ENCODE measurements at places on chromosomes 4 and X. TPM values are rescaled to one million over a fixed set of nuclear protein-coding genes. Genes with fewer than 3 reads are reported as not detected.

- no peak for DNase-seq
Measured at GRCh38 chrX:85499400-85499799, 119.9 kb upstream of the POF1B start.

DNA sequence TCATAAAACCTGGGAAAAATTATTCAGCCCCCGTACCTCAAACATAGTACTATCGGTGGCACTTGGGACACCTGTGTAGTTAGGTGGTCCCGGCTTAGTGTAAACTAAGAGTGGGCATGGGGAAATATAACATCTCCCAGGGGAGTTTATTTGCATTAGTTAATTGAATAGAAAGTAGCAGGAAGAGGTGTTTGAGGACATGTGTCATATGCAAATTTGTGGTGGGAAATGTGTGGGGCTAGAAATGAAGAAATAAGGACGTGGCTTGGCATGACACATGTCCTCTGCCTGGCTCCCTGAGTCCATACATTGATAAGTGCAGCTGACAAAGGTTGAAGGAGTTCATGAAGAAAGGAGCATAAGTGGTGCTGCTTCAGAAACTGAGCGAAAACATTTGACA, 483.6 kb downstream of the SH2D1A start:
- no peak for DNase-seq

DNA sequence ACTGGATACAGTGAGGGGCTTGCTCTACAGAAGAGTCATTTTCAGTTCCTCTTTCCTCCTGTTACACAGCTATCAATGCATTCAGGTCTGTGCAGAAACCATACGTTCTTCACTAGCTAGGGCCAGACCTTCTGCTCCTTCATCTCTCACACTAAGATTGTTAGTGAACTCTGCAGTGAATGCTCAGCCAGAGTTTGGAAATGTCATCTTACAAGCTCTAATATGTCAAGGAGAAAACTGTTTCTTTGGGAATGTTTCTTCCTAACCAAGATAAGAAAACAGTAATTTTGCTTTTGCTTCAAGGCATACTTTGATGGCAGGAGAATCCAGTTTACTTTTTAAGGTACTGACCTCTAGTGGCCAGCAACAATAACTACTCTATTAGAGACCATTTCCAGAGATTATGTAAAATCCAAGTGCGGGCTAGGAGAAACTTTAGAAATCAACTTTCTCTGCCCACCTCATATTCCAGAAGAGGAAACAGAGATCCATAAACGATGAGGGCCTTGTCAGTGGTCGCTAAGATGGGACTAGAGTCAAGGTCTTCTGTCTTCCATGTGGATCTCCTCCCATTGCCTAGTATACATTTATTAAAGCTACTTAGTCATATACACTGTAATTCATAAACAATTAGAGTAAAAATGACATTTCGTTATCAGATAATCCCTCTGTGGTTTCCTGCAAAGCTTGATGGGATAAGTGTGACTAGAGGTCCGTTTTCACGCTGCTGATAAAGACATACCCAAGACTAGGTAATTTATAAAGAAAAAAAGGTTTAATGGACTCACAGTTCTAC, 12.1 kb upstream of the CC2D2A start:
- peak; percentile 57 for DNase-seq

GRCh38 chr4:1045595-1046201, 34.3 kb downstream of the FGFRL1 start:
- DNase-seq: no peak

GRCh38 chrX:35461164-35461563, 337.0 kb upstream of the MAGEB16 start:
- DNase-seq: no peak

GRCh38 chr4:151894246-151894645, 133.4 kb upstream of the GATB start:
- DNase-seq: no peak

DNA sequence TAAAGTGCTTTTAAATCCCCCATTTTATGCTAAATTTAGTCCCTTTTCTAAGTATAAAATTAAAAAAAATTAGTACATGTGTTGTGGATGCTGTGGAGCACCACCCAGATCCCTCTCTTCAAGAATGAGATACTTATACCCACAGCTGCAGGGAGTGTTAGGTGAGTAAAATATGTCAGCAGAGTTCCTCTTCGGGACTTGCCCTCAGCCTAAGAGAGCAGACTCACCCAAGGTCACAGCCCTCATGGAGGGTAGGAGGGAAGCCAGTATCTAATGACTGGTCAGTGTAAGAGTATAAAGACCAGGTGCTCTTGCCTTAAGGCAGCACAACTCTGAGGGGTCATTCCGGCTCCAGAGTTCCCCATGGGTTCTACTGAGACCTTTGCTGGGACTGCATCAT, 88.5 kb downstream of the REELD1 start:
- DNase-seq: no peak

DNA sequence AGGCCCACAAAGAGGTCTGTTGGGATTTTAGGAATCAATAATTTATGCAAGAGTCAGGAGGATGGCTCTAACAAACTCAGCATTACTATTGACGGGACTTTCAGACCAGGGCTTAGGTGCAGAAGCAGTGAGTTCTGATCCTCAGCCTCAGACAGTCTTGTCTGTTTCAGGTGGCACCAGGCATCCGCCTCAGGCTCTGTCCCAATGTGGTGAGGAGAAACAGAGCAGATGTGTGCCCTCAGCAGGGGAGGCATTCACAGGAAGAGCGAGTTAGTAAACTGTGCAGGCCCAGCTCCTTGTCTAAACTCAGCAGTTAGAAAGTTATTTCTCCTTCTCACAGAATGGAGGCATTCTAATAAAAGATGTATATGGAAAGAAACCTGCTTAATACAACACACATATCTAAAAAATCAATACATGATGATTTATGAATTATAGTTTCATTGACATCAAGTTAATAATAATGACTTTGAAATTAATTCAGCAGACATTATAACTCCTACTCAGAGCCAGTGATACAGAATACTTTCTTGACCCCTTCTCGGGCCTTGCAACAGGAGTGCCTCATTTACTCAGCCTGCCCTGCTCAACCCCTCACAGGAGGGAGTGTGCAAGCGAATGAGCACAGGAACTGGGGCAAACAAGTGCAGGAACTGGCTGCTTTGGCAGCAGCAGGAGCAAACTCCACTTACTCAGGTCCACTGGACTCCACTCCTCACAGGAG, 202.8 kb upstream of the SMIM31 start:
- DNase-seq: no peak

DNA sequence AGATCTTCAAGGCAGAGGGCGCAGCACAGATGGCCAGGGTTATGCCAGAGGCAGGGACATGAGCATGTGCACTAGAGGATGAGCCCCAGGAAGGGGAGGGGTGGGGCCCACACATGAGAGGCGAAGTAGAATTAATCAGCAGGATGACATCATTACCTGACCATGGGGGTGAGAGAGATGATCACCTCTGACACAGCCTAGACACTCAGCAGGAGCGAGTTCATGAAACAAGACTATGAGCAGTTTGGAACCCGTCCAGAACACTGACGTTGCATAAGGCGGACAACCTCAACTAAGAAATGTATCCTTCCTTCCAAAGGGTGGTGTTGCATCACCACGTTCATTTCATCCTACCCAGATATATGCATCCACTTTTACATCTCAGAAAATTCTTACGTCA, 446.7 kb upstream of the TENM3 start:
- DNase-seq: no peak

DNA sequence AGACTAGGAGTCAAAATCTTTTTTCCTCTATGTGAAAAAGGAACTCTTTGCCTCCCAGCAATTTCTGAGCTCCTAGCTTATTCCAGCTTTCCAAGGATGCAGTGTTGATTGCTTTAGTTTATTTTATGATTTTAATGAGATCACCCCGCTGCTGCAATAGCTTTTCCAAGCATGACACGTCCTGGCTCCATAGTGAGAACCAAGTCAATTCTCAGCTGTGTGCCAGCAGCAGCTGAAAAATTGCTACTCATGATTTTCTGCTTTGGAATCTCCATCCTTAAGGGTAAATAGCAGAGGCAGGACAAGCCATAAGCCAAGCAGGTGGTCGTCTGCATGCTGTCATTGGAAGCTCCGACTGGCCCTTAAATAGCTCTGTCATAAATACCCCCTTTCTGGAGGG, 64.5 kb downstream of the FTHL17 start:
- no peak for DNase-seq

- no peak for DNase-seq
Measured at GRCh38 chr4:147418226-147418625, 62.7 kb upstream of the EDNRA start.

- DNase-seq: no peak
Measured at GRCh38 chr4:109959195-109959594, 46.5 kb downstream of the EGF start.

DNA sequence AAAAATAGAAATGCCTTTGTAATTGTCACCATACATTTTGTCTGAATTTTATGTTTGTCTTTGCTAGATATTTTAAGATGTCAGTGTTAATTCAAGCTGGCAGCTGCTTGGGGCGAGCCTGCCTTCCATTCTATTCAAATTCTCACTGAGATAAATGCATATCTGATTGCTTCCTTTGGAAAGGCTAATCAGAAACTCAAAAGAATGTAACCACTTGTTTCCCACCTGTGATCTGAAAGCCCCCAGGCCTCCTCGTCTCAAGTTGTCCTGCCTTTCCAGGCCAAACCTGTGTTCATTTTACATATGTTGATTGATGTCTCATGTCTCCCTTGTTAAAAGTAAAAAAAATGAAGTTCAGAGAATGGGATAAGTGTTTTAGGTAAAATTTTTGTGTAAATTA, 318.7 kb upstream of the TECRL start:
- DNase-seq: no peak

GRCh38 chr4:75916091-75916661, 13.9 kb upstream of the PPEF2 start:
- peak; percentile 26 for DNase-seq

GRCh38 chrX:148872881-148873280, 372.5 kb downstream of the AFF2 start:
- no peak for DNase-seq

GRCh38 chrX:12329476-12329875, 191.2 kb downstream of the FRMPD4 start:
- no peak for DNase-seq

GRCh38 chrX:153830640-153831428, 490 bp upstream of the PDZD4 start:
- no peak for DNase-seq

DNA sequence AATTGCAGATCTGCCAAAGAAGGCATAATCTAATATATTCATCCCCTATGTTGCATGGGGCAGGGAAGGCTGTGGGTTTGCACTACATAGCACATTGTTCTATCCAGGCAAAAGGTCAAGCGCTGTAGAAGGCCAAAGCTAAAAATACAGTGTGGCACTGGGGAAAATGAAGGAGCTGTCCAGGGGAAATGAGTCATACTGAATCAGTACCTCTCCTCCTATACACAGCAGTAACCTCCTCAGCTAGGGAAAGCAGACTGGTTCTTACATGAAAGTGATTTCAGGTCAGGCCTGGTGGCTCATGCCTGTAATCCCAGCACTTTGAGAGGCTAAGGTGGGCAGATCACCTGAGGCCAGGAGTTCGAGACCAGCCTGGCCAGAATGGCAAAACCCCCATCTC, 31.0 kb upstream of the SLC25A4 start:
- peak; percentile 29 for DNase-seq

DNA sequence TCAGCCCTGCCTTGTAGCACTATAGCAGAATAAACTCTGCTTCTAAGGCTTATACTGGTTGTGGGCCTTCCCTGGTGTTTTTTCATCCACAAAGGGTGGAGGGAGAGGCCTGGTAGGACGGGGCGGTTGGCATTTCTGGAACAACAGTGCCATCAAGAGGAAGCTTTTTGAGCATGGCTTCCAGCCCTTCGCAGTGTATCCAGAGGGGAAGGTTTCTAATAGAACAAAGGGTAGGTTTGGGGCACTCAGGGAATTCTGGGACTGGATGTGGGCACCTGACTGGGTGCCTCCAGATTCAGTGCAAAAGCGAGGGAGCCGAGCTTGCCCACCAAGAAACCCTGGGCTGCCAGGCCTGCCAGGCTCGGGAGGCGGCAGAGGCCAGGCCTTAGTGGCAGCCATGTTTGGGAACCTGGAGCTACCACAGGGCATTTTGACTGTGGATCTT, 229.6 kb upstream of the AGTR2 start:
- DNase-seq: peak; percentile 17

- no peak for DNase-seq
Measured at GRCh38 chr4:13347517-13348125, 136.5 kb downstream of the RAB28 start.

GRCh38 chrX:1610166-1610565, 4.7 kb upstream of the ASMT start:
- DNase-seq: no peak

GRCh38 chr4:83962492-83962891, 426.6 kb downstream of the GPAT3 start:
- no peak for DNase-seq

DNA sequence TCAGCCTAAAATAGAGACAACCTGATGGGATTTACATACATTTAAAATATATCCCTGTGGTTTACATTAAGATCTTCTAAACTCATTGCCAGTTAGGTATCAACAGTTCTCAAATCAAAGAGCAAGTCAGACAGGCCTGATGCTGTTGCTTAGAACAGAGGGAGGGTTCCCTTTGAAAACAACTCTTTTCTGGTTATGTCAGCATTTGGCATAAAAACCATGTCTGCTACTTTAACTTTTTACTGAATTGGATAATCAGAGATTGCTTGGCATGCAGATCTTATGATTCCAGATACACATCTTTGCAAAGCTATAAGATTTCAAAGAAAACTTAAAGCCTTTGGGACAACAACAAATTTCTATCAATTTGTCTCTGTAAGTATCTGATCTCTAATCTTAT, 140.8 kb downstream of the CPE start:
- peak; percentile 39 for DNase-seq

Gene GAGE13
- polyA plus RNA-seq: not detected

Gene RTL5
- polyA plus RNA-seq: 10.3 TPM

Gene FMR1
- polyA plus RNA-seq: 44.4 TPM

Gene VGLL1
- polyA plus RNA-seq: not detected
